ENCODE measurements at places on chromosomes 3 and 15.

GRCh38 chr3:35971686-35972085, 332.4 kb downstream of the ARPP21 start:
- no peak for DNase-seq

DNA sequence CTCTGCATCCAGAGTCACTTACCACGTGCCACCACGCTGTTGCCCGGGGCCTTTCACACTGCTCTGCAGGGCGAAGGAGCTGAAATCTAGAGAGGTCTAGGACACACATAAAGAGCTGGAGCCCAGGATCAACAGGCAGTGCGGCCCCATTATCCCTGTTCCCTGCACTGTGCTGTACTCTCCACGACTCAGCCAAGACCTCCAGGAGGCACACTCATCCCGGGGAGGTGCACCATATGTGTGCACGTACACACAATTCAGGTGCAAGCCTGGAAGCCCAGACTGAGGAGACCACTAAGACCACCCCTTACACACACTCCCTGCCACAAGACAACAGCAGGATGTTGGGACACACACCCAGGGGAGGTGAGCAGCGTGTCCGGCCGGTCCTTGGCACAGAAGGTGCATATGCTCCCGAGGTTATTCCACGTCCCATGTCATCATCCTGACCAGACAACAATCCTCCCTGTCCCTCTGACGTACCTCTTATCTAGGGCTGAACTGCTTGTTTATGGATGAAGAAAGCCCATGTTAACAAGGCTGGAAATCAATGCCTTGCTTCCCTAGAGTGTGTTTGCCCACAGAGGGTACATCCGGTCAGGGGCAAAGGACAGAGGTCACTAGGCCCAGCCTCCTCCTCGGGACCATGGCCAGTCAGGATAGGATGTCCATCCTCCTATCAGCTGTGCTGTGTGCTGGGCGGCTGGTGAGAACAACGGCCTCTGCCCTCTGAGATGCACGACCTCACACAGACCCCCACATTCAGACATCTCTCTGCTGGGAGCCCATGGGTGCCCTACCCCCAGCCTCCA, 16.1 kb downstream of the KLF15 start:
- no peak for DNase-seq

DNA sequence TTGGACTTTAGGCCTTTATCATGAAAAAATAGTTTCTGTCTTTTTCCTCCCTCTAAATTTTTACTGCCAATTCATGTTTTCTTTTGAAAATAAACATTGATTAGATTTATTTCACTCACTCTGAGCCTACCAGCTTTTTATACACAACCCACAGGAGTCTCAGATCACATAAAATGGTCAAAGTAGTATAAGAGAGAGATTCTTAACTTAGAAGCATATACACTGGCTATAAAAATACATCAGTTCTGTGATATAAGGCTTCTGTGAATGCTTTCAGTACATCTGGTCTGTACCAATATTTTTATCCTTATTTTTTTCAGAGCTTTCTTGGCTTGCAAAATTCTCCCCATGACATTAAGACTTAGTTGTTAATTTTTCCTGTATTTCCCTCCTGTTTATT, 117.0 kb upstream of the PTX3 start:
- no peak for DNase-seq

- no peak for DNase-seq
These were observed 26.6 kb downstream of the SLC24A5 start for GRCh38 chr15:48147358-48147757.
